ENCODE measurements at places on chromosomes 11 and 22. TPM values are rescaled to one million over a fixed set of nuclear protein-coding genes. Genes with fewer than 3 reads are reported as not detected.

GRCh38 chr22:37965940-37966664 lies 12.6 kb downstream of the POLR2F start:
- peak; percentile 45 for DNase-seq

OR52E8 gene
- not detected for total RNA-seq

DNA sequence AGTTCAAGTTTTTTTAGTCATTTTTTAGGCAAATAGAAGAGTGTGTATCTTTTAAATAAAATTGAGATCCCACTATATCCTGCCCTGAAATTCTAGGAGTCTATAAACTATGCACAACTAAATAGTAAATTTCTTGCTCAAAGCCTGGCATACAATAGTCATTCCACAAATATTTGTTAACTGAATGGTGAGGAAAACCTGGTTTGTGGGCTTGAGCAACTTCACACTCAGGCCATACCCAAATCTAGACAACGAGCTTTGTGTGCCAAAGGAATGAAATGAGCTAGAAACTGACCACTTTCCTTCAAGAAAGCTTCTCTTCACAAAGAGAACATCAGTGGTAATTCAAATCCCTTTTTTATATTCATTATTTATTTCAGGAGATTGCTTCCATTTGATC lies 39.6 kb upstream of the AMOTL1 start:
- no peak for DNase-seq

TBX10 gene
- total RNA-seq, result not detected

DNA sequence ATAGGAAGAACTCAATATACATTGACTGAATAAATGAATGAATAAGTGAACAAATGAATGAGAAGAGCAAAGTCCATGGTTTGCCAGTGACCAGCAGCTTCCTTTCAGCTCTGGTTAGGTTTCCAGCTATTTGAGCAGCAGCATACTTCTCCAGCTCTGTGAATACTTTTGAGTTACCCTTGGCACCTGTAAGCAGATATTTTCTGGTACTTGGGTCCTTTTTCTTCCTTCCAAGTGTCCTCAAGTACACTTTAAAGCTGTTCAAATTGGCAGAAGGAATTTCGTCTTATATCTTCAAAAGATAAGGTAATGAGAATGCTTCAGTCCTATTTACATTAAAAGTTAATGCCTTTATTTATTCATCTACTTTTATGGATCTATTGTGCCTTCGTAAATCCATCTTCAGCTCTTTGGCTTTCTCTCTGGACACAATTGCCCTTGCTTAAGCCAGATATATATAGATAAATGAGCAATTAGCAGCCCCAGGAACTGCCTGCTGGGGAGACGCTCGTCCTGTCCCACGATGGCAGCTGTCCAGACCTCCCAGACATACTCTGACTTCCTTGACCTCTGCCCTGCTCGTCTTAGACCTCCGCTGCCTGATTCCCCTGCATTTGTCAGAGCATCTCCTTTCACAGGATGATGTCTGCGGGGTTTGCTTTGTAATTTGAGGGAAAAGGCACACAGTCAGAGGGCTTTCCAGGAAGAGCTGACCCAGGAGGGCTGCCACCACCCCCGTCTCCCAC lies 926.3 kb downstream of the OPCML start:
- DNase-seq, result no peak

GRCh38 chr11:93500759-93501158 lies 42.4 kb downstream of the SMCO4 start:
- DNase-seq, result no peak

RASSF10 gene
- total RNA-seq, result 4.8 TPM

DNA sequence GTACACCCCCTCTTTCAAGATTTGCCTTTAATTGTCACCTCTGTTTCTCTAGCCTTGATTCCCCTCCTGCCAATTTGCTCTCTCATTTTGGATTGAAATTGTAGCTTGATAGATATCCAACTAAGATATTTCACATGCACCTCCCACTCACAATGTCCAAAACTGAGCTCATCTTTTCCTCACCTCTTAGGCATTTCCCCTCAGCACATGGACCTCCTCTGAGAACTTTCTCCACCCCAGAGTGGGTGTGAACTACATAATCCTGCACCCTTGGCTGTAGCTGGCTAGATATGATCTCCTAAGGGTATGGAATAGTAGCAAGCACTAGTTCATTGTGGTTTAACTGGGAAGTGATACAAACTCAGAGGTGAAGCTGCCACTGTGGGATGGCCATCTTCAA lies 91.5 kb upstream of the SESN3 start:
- no peak for DNase-seq

DNA sequence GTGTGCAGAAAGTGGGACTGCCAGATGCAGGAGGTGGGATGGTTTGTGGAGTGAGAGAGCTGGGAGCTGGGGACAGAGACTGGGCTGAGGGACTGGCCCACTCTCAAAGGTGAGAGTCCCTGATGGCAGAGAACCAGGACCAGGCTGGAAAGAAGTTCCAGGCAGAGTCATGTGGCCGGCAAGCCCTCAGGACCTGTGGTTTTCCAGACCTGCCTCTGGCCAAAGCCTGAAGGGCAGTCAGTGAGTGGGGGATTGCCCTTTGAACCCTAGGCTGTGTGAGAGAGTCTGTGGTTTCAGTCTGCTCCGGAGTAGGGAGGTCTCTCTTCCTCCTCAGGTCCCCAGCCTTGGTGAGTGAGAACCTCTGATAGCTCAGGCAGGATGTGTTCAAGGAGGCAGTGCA lies 17.0 kb downstream of the KCNC1 start:
- no peak for DNase-seq

DNA sequence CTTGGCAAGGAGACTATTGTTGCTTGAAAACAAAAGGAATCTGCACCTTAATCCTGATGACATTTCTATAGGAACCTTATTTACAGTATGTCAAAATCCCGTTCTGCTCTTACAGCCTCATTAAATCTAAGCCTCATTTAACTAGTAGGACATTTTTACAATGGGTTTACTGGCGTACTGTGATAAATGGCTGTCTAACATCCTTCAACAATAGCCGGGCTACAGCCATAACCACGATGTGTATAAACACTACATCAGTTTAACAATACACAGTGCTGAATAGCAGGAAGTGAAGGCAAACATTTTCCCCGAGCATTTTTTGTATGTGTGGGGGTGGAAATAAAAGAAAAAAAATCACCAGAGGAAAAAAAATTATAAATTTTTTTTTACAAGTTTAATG lies 131.2 kb downstream of the ARL14EP start:
- DNase-seq, result peak; percentile 29

POU2AF2 gene
- not detected for total RNA-seq

DNA sequence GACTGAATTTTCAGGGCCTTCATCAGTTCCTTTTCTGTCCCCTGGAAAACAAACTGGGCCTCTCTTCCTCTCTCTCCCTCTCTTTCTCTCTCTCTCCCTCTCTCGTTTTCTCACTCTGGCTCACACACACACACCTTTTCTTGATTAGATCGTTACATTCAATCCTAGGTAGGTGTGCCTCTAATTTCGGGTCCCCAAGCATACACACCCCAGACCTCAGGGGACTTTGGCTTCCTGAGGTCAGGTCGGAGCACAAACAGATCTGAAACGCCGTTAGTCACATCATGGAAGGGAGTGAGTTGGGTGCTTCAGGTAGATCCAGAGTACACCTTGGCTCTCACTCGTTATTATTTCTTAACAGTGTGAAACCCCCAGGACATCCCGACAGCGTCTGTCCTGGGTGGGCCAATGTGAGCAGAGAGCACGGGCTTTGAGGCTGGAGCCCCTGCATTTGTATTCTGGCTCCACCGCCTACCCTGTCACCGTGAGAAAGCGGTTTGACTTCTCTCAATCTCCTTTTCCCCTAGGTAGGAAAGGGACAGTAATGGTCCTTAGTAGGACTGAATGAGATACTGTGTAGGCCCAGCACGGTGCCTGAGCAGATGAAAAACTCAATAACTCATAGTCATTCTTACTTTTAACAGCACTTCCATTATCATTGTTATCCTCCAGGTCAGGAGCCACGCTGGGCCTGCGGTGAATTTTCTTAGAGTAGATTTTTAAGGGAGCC lies 37.3 kb upstream of the POU2AF1 start:
- DNase-seq, result no peak

DNA sequence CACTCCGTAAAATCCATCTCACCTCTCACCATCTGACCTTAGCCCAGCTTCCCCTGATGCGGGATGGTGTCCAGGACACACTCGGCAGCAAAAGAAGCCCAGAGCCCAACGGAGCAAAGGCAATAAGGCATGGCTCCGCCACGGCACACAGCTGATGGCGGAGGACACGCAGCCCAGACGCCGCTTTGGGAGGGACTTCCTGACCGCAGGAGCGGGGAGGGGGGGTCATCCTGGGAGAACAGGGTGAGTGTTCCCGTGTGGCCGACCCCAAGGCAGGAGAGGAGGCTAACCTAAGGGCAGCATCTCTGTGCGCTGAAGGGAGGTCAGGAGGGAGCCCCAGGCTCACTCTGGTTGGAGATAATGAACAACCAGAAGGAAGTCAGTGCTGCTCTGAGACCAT lies 71.3 kb downstream of the TRMU start:
- no peak for DNase-seq

RAB39A gene
- 0.13 TPM for total RNA-seq

DNA sequence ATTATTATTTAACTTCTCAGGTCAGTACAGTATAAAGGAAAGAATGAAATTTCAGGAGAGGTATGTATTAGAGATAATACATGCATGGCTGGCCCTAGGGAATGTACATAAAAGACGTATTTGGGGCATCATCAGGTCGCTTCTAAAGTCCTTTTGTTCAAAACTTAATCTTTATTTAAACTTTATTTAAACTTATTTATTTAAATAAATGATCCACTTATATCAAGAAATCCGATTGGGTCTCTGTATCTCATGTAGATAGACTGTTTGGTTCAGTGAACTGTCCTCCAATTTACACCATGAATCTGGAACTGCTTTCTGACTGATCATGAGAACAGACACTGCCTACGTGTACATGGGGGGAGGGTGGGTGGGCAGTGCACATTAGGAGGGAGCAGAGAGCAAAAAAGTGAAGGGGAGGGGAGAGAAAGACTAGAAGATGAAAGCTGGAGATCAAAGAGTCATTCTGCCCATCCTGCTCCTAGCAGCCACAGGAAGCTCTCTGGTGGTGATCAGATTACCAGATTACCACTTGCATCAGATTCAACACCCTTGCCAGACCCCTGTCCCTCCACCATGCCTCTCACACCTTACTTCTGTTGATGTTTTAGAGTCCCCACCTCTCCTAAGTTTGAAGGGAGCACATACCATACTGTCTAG lies 92.1 kb upstream of the MTMR2 start:
- DNase-seq, result no peak
